ENCODE measurements at places on chromosomes 13 and 19.
A peak's percentile ranks its signal among the peaks of the same experiment; 100 is the strongest.

DNA sequence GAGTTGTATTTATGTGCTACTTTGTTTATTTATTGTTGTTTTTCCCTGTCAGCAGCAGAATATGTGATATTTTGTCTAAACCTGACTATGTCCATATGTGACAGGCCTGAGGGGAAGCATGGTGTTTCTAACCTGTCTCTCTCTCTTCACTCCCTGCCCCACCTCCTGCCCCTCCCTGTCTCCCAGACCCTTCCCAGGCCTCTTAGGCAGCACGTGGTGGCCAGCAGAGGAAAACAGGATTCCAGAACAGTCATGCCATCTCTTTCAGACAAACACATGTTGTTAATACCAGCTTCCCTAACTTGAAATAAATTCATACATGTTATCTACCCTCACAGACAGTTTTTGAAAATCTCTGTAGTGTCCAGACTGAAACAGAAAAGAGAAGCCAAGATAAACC is 31.0 kb upstream of the ATP11A start:
- DNase-seq, result peak; percentile 39

DNA sequence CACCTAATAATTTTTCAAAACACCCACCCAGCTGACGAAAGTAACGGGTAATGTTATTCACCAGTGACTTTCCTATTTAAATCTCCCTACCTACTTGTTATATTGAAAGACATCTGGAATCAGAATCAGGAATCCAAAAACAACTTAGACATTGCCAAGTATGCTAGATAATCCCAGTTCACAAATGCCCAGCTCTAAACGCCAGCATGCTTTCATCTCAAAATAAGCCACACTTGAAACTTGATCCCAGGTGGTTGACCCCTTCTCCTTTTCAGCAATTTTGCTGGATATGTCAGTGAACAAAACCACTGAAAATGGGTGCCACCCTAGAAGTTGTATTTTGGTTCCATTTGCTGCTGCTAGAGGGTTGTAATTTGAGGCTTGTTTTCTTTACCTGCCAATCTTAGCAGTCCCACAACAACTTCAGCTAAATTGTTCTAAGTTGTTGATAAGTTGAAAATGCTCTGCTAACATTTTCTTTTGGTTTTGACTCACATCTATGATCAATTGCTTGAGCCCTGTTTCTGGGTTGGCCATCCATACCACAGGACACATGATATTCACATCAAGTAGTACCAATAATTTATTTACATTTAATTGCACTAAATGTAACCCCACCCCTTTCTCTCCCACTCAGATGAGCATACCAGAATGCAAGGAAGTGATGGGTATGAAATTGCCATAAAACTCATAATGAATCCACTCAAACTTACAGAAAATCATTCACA is 66.4 kb downstream of the DCT start:
- no peak for DNase-seq

GRCh38 chr13:68081061-68081460 is 850.9 kb upstream of the PCDH9 start:
- DNase-seq, result no peak

DNA sequence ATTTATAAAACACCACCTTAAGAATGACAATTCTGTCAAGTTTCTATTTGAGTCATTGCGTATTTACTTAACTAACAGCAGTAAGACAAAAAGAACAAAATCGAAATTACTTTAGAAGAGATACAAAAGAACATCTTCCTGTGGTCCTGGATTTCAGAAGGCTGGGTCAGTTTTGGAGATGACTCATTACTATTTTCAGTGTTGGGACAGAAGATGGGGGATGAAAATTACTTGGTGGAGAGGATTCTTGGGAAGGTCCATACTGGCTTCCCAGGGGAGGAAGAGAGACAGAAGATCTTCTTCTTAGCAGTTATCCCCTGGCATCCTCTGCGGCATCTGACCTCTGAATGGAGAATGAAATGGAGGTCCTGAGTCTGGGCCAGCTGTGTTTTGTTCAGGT is 33.5 kb upstream of the CSNK1A1L start:
- no peak for DNase-seq

DNA sequence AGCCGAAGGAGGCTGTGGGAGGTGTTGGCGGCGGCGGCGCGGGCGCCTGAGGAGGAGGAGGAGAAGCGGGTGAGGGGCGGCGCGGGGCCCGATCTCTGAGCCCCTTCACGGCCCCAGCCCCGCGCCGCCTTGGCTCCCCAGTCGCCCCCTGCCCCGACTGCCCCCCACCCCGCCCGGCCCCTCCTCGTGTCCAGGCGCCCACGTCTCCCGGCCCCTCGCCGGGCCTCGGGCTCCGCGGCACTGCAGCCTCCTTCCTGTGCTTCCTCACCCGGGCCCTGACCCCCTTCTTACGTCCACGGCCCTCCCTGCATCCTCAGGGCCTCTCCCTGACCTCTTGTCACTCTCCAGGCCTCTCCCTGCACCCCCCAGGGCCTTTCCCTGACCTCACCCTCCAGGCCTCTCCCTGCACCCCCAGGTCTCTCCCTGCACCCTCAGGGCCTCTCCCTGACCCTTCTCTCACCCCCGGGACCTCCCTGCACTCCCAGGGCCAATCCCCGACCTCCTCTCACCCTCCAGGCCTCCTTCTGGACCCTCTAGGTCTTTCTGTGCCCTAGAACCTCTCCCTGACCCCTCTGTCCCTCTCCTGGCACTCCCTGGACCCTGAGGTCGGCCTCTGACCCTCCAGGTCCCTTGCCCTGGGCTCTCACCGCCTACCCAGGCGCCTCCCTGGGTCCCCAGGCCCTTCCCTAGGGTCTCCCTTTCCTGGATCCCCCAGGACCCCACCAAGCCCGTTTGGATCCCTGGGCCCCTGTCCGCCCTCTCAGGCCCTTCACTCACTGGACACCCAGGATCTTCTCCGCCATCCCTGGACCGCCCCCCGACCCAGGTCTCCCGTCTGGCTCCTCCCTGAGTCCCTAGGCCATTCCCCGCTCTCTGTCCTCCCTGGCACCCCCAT is 460 bp downstream of the KMT5C start:
- DNase-seq, result peak; percentile 27

GRCh38 chr13:77492982-77493381 is 42.5 kb upstream of the SCEL start:
- DNase-seq, result peak; percentile 18

DNA sequence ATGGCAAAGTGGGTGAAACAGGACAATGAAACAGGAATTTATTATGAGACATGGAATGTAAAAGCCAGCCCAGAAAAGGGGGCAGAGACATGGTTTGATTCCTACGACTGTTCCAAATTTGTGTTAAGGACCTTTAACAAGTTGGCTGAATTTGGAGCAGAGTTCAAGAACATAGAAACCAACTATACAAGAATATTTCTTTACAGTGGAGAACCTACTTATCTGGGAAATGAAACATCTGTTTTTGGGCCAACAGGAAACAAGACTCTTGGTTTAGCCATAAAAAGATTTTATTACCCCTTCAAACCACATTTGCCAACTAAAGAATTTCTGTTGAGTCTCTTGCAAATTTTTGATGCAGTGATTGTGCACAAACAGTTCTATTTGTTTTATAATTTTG is 8.6 kb downstream of the CLN5 start:
- DNase-seq, result no peak

DNA sequence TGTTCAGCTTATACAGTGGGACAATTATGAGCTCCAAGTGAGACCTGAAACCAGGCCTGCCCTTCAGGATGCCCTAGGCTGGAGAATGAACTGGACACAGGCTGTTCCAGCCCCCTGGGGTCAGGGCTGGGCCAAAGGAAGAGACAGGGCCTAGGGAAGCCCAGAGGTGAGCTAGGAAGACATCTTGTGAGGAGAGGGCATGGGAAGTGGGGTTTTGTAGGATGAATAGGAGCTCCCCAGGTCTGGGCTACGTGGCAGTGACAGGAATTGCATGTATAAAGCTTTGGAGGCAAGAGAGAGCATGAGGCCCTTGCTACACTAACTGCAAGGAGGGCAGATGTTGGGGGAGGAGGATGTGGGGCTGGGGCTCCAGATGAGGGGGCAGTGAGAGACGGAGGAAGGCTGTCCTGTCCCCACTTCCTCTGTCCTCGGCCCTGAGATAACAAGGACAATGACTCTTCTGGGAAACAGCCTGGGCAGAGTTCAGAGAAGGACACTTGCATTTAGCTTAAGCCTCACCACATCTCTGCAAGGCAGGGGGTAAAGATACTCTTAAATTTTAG is 1.5 kb upstream of the TBXA2R start:
- DNase-seq, result no peak

DNA sequence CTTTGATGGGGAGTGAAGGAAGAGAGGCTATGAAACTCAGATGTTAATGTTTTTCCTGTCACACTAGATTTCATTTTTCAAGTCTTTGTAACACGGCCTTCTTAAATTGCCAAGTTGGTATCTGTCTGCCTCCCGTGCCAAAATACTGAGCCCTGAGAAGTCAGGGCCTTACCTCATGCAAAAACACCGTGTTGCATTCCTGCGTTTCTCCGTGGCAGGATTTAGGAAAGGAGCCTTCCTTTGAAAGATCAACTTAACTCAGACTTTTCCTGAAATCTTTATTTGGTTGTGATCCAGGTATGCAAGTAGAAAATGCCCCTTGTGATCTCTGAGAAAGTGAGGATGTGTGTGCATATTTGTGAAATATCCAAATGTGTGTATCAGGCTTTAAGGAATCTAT is 1291.0 kb upstream of the SLC10A2 start:
- DNase-seq, result peak; percentile 36

GRCh38 chr19:45739498-45740439 is 6.5 kb downstream of the MEIOSIN start:
- DNase-seq, result no peak

DNA sequence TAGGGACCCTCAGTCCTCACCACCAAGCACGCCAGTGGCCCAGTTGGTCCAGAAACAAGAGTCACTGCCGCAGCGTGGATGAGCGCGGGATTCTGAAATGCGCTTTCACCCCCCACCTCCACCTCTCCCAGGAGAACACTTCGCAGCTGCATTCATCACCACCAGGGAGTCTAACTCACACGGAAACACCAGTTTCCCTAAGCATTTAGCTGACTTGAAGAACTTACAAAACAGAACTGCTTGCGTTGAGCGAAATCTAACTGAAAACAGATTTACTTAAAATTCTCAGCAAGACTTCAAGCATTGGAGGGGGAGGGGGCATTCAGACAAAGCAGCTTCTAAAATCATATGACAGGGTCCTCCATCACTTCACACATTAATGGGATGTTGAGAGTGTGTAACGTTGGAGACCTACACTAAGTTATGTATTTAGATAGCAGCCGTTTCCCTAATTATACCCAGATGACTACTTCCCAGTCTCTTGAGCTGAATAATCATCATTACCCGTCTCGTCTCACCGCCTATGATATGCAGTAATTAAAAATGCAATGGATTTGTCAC is 258.2 kb upstream of the IRS2 start:
- DNase-seq, result peak; percentile 51

DNA sequence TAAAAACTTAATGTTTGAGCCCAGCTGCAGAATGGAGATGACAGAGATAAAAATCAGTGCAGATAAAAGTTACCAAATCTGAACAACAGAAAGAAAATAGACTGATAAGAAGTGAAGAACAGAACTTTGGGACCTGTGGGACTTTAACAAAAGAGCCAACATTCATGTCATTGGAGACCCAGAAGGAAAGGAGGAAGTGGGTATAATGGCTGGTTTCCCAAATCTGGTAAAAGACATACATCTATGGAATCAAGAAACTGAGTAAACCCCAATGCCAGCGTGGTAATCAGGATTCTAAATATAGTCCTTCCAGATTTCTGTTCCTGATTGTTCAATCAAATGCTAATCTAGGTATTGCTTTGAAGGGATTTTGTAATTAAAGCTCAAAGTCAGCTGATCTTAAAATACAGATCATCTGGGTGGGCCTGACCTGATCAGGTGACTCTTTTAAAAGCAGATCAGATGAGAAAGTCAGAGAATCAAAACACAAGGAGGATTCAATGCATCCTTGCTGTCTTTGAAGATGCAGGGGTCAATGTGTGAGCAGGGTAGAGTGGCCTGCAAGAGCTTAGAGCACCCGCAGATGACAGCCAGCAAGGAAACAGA is 25.3 kb upstream of the CEACAM20 start:
- no peak for DNase-seq

DNA sequence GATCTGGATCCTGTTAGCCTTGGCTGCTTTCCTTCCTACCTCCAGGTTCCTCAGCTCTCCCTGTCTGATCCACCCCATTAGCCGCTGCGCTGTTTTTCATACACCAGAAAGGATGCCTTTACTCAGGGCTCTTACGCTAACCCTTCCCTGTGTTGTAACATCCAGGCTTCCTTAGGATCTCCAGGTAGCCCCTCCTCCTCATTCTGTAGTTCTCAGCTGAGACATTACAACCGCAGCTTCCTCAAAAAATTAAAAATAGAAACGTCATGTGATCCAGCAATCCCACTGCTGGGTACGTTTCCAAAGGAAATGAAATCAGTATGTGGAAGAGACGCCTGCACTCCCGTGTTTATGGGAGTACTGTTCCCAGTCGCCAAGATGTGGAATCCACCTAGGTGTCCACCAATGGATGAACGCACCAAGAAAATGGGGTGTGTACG is 18.4 kb upstream of the MYADM start:
- DNase-seq, result peak; percentile 65

GRCh38 chr19:13463296-13463695 is 43.0 kb downstream of the CACNA1A start:
- peak; percentile 45 for DNase-seq

GRCh38 chr13:32159137-32159869 is 127.7 kb downstream of the FRY start:
- peak; percentile 55 for DNase-seq

- no peak for DNase-seq
Observed at GRCh38 chr19:519449-519865, 12.1 kb upstream of the CDC34 start.

DNA sequence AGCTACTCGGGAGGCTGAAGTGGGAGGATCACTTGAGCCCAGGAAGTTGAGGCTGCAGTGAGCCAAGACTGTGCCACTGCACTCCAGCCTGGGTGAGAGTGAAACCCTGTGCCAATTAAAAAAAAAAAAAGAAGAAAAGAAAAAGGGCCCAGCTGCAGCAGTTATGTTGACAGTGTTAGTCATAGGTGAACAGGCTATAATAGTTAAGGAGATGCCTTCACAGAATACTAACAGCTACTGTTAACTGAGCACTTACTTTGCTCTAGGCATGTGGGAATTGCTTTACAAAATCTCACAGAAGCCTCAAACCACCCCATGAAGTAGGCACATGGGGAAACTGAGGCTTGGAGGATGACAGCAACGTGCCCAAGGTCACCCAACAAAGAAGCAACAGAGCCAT is 3.9 kb downstream of the FBXO17 start:
- no peak for DNase-seq
